ENCODE measurements at places on chromosomes 5 and 9.
A peak's percentile ranks its signal among the peaks of the same experiment; 100 is the strongest.

DNA sequence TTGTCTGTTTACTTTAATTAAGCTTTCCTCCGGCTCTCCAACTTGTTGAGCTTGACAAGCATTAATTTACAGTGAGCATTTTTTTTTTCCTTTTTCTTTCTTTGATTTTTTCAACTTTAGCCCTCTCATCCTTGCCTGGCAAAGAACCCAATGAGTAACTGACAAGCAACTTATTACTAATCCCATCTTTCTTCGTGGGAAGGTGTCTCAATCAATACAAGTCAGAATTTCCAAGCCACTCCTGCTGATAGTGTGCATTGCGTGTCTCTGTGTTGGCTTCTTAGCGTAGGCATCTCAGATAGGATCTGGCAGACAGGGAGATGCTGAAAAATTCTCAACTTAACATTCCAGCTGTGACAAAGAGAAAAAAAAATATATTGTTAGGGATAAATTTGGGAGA is 527.7 kb upstream of the WWC1 start:
- DNase-seq = no peak

DNA sequence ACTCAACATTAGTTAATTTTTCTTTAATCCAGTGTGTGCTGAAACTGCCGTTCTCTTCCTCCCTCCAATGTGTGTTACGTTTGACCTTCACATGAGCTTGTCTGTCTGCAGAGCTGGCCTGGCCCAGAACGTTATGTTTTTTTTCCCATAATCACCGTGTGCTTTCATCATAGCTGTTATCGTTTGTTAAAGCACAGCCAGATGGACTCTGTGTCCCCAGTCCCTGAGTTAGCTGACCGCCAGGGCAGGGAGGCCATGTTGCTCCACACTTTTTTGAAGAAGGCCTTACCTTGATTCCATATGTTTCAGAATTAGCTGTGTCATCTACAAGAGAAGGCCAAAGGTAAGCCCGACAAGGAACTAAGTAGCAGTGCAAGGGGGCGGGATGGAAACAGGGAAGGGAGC is 55.7 kb downstream of the HSD17B3 start:
- DNase-seq = no peak

DNA sequence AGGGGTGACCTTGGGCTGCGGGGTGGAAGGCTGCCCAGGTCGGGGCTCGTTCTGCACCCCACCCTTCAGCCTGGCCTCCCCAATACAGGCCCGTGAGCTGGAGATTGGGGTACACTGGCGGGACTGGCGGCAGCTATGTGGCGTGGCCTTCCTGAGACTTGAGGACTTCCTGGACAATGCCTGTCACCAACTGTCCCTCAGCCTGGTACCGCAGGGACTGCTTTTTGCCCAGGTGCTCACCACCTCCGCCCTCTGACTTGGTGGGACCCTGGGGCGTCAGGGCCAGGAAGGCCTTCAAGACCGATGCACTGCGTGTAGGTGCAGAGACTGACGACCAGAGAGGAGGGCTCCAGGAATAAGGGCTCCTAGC is 10.5 kb downstream of the ZDHHC12 start:
- DNase-seq = no peak

DNA sequence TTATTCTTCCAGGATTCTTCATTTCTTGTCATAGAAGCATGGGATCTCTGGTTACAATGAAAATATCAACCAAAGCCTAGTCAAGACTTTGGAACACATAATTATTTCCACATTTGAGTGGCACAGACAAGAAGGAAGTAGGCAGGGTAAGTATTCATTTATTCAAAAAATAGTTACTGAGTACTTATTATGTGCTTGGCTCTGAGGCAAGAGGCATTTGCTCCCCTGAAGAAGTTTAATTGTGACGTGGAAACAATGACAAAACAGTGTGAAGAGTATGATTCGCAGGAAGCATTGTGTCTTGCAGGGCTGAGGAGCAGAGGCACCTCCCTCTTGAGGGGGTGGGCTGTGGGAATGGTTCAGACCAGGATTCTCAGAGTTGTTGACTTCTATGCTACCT is 45.0 kb upstream of the TNFSF15 start:
- DNase-seq = peak; percentile 11

DNA sequence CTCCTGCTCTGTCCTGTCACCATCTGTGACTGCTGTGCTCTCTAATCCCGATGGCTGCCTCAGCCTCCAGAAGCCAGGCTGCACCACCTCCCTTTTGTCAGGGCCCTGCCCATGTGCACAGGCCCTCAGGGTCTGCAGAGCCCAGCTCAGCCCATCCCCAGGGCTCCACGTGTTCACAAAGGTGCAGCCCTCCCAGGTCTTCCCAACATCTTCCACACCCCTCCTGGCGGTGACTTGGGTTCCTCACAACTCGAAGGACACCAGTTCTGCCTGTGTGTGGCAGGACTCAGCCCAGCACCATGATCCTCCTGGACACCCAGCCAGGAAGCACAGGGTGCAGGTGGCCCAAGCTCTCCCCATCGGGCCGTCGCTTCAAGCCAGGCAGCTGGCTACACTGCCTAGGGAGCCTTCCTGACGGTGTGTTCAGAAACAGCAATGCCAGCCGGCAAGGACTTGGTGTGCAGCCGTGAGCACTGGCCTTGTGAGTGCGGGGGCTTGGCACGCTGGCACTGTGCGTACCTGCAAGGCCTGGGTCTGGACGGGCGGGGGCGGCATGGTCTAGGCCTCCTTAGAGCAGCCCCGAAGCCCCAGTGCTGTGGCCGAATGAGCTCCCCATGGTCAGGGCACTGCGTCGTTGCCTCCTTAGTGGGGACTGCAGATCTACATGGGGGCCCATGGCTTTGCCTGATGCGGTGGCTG is 96.1 kb downstream of the MRPL36 start:
- DNase-seq = no peak

GRCh38 chr5:144191998-144192397 is 21.3 kb downstream of the KCTD16 start:
- DNase-seq = peak; percentile 81

DNA sequence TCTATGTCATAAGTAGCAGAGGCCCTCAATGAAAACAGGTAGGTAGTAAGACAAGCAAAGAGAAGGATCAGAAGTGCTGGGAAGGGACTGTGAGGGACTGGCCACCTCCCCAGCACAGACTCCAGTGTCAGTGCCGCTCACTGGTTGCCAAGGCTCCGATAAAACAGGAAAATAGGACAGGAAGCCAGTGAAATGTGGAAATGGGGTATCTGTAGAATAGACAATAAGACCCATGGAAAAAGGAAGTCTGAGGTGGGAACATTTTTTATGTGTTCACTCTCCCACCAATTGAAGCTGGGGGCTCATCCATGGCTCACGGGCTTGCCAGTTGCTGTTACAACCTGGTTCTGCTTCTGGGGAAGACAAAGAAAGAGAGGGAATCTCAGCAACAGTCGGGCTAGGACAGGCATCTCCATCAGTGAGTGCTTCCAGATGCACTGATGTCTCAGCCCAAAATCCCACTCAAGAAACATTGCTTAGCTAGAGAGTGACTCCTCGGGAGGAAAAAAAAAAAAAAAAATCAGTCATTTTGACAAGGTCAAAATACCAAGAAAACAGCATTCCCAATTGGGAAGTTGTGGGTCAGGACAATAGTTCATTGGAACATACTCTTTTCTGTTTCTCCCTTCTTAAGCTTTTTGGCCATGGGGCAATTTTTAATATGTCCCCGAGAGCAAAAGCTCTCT is 27.6 kb upstream of the NFIB start:
- no peak for DNase-seq

- no peak for DNase-seq
Measured at GRCh38 chr9:35423499-35423898, 66.4 kb upstream of the RUSC2 start.
